ENCODE measurements at places on chromosomes 13 and 19.

DNA sequence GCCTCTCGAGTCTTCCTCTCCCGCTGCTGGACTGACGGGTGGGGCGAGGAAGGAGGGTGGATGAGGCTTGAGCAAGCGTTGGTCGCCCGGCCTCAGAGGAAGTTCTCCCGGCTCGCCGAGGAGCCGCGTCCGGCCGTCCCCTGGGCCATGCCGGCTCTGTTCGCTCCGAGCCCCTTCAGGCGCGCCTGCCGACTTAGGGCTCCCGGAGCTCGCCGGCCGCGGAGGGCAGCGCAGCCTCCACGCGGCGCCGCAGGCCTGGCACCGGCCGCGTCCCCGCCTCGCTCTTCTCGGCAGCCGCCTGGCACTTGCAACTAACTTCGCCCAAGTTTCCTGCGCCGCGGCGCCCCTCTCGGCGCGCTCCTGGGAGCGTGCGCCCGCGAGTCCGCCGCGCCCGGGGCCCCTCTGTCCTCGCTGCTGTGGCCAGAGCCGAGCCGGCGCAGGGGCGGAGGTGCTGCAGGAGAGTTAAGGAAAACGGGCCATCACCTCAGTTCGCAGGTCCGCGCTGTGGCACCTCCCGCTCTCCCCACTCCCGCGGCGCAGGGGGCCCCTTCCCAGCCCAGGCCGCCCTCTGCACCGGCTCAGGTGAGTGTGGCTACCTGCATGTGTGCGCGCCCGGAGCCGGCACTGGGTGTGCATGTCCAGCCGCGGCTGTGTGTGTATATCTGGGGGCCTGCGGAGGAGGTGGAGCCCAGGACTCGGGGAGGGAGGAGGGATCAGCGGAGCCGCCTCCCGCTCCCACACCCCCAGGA, 641 bp upstream of the SOX21 start:
- H3K27ac ChIP-seq: no peak overlapping the region
- H3K36me3 ChIP-seq: no peaks in the 10 kb centered on the region
- peaks cover 15% of the 10 kb centered on the region for H3K4me1 ChIP-seq

DNA sequence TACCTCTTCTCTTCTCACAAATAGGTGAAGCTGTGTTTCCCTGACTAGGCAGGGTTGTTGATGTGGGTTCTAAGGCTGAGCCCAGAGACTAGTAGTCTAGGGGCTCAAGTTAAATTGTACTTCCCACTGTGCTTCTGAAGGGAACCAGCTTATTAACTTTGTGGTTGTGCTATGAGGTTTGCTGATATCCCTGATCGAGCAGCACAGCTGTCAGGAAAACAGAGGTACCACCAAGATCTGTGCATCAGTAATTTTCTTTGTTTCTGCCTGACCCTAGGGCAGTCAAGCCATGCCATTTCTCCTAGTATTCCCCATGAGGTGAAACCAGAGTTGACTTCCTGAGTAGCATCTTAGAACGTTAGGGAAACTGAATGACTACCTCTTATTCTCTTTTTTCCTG, 853.8 kb upstream of the MIR17HG start:
- H3K4me1 ChIP-seq: no peaks in the 10 kb centered on the region
- no peak for DNase-seq
- no peak overlapping the region for H3K27ac ChIP-seq
- H3K4me3 ChIP-seq: no peak overlapping the region
- no peaks in the 10 kb centered on the region for H3K27me3 ChIP-seq

DNA sequence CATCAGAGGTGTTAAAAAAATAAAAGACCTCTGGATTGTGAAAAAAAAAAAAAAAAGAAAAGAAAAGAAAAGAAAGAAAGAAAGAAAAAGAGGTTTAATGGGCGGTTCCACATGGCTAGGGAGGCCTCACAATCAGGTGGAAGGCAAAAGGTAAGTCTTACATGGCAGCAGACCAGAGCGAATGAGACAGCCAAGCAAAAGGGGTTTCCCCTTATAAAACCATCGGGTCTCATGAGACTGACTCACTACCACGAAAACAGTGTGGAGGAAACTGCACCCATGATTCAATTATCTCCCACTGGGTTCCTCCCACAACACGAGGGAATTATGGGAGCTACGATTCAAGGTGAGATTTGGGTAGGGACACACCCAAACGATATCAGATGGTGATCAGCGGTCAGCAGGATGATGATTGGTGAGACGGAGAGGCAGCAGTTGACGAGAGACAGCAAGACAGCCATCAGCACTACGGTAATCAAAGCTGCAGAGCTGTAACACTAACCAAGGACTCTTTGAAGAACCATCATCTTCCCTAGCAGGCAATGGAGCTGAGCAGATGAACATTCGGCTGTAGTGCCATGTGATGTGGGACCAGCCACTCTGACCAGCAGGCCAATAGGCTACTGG, 3.9 kb upstream of the CD209 start:
- H3K4me1 ChIP-seq: peaks cover 31% of the 10 kb centered on the region
- DNase-seq: peak; percentile 75
- no peak overlapping the region for H3K4me3 ChIP-seq
- peaks cover 8% of the 10 kb centered on the region for H3K27me3 ChIP-seq

GRCh38 chr13:102399791-102400674, 1.8 kb downstream of the FGF14 start:
- peaks cover 45% of the 10 kb centered on the region for H3K27me3 ChIP-seq
- peaks cover 24% of the 10 kb centered on the region for H3K4me1 ChIP-seq
- H3K27ac ChIP-seq: no peak overlapping the region
- H3K4me3 ChIP-seq: peak overlapping the region; percentile 64
